Dermis microvascular lymphatic vessel endothelial cell (primary cell): ENCODE measurements at places on chromosomes 11 and 22. TPM values are rescaled to one million over a fixed set of nuclear protein-coding genes. Genes with fewer than 3 reads are reported as not detected.

LYVE1 gene
- 62.0 and 441 TPM in 2 replicates for total RNA-seq

CD44 gene
- 1.8 and 5.0 TPM in 2 replicates for total RNA-seq

NXPE1 gene
- not detected in 2 replicates for total RNA-seq

MOV10L1 gene
- 22.7 and 44.1 TPM in 2 replicates for total RNA-seq

PCNX3 gene
- total RNA-seq = 10.4 and 17.6 TPM in 2 replicates

C11orf52 gene
- 0.13 and 0.39 TPM in 2 replicates for total RNA-seq

MPPED2 gene
- 0.39 and 0.76 TPM in 2 replicates for total RNA-seq
